Lung microvascular endothelial cell (primary cell): ENCODE measurements at places on chromosomes 4 and X.

- DNase-seq, result peak; percentile 74
Measured at GRCh38 chr4:38034986-38035882, 75.0 kb downstream of the PTTG2 start.

DNA sequence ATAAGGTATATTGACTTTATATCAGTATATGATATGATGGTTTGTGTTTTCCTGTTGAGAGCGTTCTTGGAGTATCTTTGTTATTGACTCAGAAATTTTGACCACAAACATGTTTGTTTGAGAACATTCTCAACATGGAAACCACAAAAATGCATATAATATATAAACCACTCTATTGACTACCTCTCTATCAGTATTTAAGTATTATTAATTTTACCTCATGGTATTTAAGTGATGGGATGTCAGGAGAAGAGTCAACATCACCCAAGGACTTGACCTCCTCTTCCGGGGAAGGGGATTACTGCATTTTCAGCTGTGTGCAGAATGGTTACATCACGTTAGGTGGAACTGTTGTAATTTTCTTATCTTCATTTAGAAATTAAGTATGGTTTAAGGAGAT lies 54.3 kb upstream of the PUDP start:
- DNase-seq, result no peak

GRCh38 chrX:39928704-39929378 lies 168.9 kb downstream of the BCOR start:
- DNase-seq, result no peak

- DNase-seq, result no peak
Measured at GRCh38 chrX:107729558-107730297, 45.9 kb downstream of the TSC22D3 start.

DNA sequence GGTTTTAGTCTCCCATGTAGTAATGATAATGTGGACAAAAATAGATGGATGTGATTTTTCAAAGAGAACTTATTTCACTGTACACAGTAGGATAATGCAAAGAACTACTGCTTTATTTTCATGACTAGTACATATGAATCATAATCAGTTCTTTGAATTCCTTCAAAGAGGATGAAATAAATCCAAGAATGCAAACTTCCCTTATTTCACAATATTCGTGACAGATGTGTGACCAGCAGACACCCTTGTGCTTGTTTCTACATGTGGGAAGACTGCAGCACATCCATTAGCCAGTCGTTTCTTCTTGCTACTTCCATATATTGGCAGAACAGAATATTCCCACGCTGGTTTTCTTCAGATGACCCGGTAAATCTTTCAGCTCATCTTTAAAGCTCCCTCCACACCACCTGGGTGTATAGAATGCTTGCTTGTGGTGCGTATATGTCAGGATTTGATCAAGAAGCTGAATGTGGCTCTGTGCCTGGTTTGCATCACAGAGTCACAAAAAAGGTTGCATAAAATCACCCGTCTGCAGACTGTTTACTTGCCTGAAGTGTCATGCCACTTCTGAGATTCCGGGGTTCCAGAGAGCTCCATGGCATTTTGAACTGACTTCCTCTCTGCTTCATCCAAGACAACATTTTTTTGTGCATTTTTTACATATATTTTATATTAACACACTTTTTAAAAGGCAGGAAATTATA lies 47.7 kb upstream of the FAT4 start:
- DNase-seq, result no peak

GRCh38 chr4:187615972-187616371 lies 379.6 kb upstream of the ZFP42 start:
- DNase-seq, result no peak

- DNase-seq, result peak; percentile 45
Measured at GRCh38 chrX:45619290-45619689, 418.6 kb upstream of the DIPK2B start.

DNA sequence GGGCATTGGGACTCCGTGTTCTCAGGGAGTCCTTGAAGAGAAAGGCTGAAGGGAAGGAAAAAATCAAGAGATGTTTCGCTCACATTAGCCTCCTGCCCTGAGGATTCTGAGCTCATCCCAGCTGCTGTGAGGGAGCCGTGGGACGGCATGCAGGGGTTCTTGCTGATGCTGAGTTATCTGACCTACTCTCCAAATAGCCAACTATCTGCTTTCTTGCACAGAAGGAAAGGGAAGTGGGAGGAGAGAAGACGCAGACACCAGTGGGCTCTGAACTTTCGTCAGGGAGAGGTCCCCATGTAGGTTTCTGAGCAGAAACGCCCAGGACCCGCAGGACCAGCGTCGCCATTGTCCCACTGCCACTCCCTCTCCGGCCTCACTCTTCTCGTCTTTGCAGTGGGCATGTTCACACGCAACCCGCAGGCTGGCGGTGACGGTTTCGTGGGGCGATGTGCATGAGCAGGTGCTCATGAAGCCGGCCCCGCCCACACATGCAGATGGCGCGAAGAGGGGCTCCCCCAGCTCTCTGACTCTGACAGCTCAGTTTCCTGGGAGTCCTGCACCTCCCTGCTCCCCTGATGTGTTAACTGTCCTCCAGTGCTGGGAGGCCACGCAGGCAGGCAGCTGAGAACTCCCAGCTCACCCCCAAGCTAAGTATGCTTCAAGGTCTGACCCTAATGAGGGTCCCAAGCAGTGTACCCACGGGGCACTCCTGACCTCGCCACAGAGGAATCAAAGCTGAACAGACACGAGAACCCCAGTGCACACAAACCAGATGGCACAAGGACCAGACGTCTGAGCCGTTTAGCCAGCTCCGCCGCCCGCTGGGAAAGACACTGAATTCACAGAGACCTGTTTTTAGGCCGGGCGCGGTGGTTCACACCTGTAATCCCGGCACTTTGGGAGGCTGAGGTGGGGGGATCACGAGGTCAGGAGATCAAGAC lies 13.6 kb upstream of the ABLIM2 start:
- no peak for DNase-seq

- DNase-seq, result peak; percentile 28
Measured at GRCh38 chrX:45479835-45480422, 279.3 kb upstream of the DIPK2B start.

GRCh38 chr4:2281575-2282343 lies 19.9 kb upstream of the MXD4 start:
- DNase-seq, result peak; percentile 33

- no peak for DNase-seq
Measured at GRCh38 chr4:167028976-167029375, 205.3 kb downstream of the SPOCK3 start.

DNA sequence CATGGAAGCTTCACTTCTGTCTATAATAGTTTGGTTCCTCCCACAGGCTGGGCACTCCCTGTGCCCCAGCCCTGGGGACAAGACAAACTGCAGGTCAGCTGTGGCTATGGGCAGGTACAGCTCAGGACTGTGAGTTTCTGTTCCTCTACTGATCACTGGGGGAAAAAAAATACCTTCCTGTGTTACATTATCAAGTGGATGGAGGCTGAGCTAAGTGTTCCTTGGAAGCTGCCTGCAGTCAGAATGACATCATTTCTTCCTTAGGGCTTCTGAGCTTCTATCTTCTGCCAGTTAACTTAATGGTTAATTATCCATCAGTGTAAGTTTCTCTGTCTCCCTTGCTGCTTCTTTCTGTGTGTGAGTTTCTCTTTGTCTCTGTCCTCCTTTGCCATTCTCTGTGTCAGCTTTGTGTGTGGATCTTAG lies 4.6 kb downstream of the RAB33A start:
- no peak for DNase-seq

DNA sequence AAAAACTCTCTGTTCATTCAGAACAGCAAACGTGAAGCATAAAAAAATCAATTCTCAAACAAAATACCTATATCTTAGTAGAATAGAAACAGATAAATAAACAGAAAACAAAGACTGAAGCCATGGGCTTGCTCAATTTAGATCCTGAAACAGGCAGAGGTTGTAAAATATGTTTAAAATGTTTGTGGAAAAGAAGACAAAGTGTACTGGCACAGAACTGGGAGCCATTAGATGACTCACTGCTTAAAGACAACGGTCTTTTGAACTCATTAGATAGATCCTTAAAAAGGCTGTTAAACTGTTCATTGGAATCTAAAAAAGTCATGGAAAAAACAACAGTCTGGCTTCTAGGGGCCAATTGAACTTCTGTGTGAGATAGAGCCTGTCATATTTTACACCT lies 247.0 kb upstream of the NDST4 start:
- no peak for DNase-seq

DNA sequence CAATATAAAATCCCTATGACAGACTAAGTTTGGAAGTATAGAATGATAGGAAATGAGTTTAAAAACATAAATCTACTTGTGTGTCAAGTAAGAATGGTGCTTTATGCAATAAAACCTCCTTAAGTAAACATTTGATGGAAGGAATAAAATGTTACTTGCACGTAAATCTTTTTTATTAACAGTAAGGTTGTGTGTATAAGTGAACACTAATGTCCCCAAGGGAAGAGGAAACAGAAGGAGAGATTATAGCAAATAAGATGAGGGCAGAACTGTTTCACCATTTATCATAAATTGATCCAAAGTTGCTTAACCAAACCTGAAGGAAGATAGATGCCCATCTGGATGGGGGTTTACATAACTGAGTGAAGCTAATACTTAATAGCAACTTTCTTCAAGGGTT lies 86.8 kb downstream of the FRMPD4 start:
- DNase-seq, result no peak

- DNase-seq, result no peak
Measured at GRCh38 chr4:8847764-8848163, 23.9 kb downstream of the HMX1 start.

DNA sequence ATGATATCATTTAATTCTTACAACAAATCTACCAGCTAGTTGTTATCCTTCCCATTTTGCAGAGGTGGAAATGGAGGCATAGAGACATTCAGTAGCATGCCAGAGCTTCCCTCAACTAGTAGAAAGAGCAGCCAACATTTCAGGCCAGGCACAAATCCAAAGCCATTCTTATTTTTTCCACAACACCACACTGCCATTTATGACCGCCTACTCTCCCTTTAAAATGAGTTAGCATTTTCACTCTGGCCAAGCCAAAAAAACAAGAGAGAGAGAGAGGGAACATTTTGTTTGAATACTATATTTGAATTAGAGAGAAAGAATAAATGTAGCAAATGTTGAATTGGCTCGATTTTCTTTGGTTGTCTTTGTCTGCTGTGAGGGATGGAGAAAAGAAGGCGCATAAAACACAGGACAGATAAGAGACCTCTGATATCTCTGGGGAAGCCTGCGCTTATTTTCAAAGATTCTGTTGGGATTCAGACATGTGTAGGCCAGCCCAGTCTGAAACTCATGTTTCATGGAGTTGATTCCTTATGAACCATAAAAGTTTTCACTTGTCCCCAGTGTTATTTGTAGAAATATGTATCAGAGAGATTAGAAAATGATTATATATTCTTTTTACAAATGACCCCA lies 265.7 kb downstream of the RAB28 start:
- DNase-seq, result no peak

- DNase-seq, result peak; percentile 13
Measured at GRCh38 chr4:95095348-95095974, 337.7 kb downstream of the BMPR1B start.

DNA sequence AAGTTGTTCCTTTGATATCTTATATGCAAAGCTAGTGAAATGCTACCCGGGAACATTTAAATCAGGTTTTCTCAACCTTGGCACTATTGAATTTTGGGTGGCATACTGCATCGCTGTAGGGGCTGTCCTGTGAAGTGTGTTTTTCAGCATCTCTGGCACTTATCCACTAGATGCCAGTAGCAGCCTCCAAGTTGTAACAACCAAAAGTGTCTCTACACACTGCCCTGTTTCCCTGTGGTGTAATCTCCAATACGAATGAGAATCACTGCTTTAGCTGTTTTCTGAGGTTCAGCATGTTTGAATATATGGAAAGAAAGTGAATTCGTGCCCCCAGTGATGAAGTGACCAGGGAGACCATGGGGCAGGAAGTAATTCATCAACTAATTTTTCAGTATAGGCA lies 551.6 kb upstream of the PRKX start:
- DNase-seq, result no peak

DNA sequence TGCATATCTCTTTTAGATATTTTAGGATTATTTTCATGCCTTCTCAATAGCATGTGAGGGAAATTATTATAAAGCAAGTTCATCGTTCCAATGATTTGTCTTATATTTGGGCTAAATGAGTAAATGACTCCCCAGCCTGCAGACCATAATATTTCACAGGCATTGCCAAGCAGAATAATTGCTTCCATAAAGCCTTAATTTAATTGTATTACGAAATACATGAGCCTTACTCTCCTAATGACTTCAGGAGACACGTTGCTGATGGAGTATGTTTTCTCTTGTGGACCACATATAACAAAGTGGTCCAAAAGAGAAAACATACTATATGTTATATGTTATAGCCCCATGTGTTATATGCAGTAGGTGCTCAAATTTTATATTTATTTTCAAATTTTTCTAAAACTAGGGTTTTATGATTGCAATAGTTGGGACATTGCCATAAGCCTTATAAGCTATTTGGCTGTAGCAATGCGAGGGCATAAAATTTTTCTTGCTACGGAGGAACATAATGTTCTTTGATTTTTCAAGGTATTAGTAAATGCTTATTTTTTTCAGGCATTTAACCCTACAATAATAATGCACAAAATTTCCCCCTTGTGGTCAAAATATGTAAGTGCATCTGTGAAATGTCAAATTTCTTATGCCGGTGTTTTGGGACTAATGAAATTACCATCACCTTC lies 26.2 kb upstream of the TMPRSS11D start:
- DNase-seq, result peak; percentile 32

- DNase-seq, result no peak
Measured at GRCh38 chr4:154004016-154004415, 215.1 kb upstream of the SFRP2 start.

GRCh38 chr4:114599903-114600552 lies 1.4 kb downstream of the UGT8 start:
- DNase-seq, result no peak

- no peak for DNase-seq
Measured at GRCh38 chr4:8939160-8939839, 67.7 kb upstream of the HMX1 start.

- DNase-seq, result no peak
Measured at GRCh38 chrX:116281106-116281505, 110.6 kb downstream of the AGTR2 start.

GRCh38 chrX:129665916-129666644 lies 11.3 kb upstream of the APLN start:
- peak; percentile 53 for DNase-seq

GRCh38 chr4:101471201-101471600 lies 123.9 kb upstream of the PPP3CA start:
- no peak for DNase-seq

DNA sequence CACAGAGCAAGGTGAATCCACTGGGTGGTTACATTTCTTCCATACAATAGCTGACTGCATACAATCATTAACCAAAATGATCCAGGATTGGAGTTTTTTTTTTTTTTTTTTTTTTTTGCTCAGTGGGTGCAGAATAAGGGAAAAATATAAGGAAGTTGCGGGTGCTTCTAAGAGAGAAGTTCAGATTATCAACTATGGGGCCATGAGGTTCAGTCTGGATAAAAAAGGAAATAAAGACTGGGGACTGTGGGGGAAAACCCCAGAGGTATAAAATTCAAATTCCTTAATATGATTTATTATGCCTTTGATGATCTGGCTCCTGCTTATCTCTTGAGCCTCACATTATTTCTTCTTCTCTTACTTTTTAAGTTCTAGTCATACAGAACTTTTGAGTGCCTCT lies 5.9 kb upstream of the EIF1AX start:
- no peak for DNase-seq
